SK-MEL-5 (cell line): ENCODE measurements at places on chromosomes 7 and 10. TPM values are rescaled to one million over a fixed set of nuclear protein-coding genes. Genes with fewer than 3 reads are reported as not detected.
A peak's percentile ranks its signal among the peaks of the same experiment; 100 is the strongest.

DNA sequence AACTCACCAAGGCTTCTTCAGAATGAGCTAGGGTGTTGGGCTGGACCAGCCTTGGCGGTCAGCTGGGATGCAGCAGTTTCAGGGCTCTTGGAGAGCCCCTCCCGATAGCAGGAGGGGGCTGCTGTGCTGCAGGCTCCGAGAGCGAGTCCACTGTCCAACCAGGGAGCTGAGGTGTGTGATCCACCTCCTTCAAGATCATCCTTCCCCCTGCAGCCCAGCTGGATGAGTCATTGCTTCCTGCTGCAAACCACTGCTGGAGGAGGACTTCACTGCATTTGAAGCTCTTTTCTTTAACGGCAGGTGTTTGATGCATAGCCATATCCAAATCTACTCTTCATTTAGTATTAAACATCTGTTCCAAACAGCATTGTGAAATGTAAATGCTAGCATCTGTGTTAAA lies 54.2 kb upstream of the EBF3 start:
- no peak for DNase-seq

DNA sequence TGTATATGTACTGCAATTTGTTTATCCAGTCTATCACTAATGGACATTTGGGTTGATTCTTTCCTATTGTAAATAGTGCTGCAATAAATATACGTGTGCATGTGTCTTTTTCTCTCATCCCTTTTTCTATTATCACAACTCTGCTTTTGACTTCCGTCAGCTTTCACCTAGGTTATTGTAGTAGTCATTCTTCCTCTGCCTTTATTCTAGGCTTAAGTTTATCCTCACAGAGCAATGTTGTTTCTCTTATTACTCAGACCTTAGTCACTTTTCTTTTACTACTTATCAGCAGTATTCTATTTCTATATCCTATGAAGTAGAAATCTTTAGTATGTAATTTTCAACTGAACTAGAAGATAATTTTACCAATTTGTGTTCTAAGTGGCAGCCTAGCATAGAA lies 175.3 kb upstream of the SEMA3E start:
- DNase-seq, result no peak

DNA sequence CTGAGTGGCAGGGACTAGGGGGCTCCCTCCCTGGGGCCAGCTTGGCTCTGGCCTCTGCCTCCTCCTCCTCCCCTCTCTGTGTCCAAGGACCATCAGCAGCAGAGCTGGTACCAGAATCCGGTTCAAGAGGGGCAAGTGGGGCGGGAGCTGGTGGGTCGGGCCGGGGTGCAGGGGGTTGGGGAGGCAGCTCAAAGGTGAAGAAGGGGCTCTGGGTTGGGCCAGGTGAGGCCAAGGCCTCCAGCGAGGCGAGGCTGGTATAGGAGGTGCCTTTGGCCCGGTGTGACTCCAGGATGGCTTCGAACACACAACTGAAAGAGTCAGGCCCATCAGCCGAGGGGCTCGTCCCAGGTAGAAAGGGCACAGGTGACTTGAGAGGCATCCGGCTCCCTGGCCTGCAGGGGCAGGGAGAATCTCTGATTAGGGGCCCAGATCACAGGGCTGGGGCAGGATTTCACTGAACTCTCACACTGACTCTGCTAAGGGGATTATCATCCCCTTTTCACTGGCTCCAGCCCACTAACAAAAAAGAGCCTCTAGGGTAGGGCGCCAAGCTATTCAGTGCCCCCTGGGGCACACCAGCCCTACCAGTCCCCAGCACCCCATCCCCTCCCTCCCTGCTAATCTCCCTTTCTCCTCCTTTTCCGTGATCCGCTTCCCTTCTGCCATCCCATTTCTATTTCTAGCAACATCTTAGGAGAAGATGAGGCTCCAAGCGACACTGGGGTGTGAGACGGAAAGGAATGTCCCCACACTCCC lies 4.6 kb downstream of the PSD start:
- DNase-seq, result no peak

DNA sequence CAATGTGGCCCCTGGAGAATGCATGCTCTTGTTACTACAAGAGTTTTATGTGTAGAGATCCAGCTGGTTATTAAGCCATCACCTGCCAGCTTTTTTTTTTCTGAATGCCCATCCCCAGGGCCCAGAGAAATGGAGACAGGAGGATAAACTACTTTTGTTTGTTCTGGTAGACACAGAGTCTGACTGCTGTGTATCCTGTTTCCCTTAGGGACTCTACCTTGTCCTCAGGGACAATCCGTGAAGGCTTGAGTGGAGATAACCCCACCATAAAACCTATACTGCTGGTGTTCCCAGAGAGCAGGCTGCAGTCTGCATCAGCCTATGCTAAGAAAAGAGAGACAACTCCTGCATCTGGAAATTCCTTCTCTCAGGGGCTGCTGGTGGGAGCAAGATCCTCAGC lies at the start of gene OR2A5:
TSS of gene OR2A5 (plus strand) at position 301 of the 400 bp plus-strand sequence. CDS start 1,454 bp downstream, outside the sequence.
- no peak for DNase-seq

DNA sequence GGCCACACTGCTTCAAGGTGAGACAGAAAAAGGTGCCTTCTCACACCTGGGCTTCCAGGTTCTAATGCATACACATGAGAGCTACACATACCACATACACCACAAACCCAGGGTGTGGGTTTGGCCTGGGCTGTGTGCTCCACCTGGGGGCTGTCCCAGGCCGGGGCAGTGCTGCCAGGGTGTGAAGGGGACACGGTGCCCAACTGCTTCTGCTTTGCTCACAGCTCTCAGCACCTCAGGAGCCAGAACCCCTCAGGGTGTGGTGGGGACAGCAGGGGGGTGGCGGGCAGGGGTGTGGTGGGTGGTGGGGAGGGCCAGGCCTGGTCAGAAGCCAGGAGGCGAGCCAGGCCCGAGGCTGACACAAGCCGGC lies 51.1 kb downstream of the TMEM209 start:
- DNase-seq, result no peak

DNA sequence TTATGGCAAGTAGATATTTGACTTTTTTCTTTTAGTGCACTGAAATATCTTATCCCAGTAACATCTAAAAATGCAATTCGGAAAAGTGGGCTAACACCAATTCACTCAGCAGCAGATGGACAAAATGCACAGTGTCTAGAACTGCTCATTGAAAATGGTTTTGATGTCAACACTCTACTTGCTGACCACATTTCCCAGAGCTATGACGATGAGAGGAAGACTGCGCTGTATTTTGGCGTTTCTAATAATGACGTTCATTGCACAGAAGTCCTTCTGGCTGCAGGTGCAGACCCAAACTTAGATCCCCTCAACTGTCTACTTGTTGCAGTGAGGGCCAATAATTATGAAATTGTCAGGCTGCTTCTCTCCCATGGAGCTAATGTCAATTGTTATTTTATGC lies 26.8 kb upstream of the LMOD2 start:
- DNase-seq, result no peak

DNA sequence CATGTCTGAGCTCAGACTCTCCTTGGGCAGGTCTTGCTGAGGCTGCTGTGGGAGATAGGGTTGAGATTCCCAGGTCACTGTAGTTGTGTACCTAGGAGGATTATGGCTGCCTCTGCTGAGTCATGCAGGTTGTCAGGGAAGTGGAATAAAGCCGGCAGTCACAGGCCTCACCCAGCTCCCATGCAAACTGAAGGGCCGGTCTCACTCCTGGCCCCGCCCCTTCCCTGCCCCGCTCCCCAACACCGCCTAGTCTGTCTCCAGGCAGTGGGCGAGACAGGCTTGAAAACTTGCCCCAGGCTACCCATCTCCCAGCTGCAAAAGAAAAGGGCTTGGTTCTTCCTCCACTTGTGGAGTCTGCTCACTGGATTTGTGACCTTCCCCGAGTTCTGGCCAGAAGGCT lies 41.6 kb upstream of the SDHAF3 start:
- peak; percentile 15 for DNase-seq

DNA sequence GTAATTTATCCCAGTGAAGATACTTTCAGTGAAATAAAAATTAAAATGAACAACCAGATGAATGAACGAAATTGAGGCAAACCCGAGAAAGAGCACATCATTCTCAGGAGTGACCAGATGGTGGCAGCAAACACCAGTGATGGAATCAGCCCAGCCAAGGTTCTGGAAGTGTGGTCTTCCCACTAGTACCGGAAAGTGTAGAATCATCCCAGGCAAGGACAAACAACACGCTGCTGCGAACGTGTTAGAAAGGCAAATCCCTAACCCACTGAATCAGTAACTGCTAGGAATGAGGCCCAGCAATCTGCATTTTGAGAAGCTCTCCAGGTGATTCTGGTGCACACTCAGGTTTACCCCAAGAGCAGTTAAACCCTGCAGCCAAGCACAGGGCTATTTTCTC lies 15.5 kb upstream of the SLC18A3 start:
- peak; percentile 72 for DNase-seq

GRCh38 chr7:143015084-143015483 lies 11.8 kb downstream of the OR9A2 start:
- no peak for DNase-seq

DNA sequence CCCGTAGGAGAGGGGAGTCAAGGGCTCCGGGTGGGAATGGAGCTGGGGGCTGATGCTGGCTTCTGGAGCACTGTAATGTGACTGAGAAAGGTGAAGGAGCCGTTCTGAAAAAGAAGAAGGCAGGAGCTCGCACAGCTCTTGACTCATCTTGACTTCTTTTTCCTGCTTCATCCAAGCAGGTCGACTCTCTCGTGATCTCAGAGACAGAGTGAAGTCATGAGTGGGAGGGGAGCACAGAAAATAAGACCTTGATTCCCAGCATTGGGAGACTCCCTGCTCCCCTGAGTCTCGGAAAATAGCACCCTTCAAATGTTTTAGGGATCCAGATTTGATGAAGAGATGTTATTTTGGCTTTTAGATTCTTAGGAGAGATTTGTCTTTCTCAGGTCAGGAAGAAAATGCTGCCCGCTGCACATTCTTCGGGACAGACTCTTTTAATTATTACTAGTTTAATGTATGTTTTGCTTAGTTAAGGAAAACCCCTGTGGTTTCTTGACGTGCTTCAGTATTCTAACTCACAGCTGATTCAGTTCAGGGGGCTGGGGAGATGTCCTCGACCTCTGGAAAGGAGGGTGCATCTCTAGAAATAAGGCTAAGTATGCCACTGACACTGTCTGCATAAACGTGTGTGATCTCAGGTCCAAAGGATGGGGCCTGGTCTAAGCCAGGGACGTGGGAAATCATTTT lies 34.1 kb downstream of the EGFR start:
- no peak for DNase-seq

DNA sequence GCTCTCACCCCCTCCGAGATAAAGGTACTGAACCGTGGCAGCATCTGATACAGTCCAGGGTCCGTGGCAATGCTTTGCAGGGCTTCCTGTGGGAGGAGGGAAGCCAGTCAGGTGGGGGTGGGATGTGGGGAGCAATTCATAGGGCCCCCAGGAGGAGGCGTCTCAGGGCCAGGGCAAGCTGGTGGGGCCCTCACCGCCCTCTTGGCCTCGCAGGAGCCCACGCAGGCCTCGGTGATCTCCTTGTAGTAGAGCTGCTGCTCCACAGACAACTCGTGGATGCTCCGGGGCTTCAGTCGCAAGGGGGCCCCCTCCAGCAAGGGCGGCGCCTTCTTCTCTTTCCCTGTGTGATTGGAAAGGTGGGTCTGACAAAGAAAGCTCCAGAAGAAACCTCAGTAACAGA lies 7.2 kb downstream of the TAF6 start:
- DNase-seq, result no peak

DNA sequence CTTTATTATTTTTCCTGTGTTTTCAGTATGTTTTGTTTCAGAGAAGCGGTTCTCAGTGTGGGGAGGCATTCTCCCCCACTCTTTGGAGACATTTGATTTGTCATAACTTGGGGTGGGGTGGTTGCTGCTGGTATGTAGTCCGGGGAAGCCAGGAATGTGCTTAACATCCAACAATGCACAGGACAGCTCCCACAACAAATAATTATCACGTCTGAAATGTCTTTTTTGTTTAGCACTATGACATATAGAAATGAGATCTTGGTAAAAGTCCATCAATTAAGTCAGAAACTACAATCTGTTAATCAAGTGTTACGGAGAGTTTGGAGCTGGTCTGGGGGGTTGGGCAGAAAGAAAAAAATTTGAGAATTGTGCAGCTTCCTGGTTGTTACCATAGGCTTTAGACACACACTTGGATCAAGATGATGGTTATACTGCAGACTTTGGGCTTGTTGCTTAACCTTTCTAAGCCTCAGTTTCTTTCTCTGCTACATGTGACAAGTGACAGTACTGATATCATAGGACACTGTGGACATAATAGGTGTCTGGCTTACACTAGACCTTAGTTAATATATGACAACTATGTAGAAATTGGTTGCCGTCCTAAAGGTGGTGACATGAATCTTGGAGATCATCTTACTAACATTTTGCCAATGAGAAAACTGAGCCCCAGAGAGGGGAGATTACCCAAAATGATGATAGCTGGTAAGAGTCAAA lies 113.7 kb downstream of the LRMDA start:
- DNase-seq, result no peak

DNA sequence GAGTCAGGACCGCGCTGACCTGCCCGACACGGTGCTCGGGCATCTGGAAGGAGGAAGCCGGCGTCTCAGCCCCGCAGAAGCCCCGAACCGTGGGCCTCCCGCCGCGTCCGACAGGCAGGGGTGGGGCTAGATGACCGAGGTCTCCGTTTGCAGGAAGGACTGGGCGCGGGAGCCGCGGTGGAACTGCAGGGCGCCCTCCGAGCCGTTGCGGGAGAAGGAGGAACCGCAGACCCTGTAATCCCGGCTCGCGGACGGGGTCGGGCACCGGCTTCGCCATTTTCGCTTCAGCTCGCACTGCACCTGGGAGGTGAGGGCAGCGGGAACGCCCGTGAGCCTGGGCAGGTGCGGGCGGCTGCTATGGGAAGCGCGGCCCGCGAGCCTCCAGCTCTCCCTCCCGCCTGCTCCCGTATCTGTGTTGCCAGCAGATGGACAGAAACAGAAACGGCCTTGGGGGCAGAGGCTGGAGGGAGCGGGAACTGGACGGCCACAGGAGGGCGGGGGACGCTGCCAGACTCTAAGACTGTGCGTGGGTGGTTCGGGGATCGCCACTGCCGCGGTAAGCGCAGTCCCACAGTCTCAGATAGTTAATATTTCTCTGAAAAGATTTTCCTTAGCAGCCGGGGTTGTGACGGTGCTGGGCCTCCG lies 114.1 kb downstream of the VIPR2 start:
- DNase-seq, result no peak

GRCh38 chr10:24463611-24464426 lies 254.9 kb downstream of the KIAA1217 start:
- DNase-seq, result peak; percentile 14

GRCh38 chr10:89481662-89482061 lies 53.7 kb downstream of the SLC16A12 start:
- peak; percentile 4 for DNase-seq

GRCh38 chr7:129786825-129787563 lies 165.8 kb downstream of the UBE2H start:
- no peak for DNase-seq

VGF gene
- total RNA-seq, result 848 and 983 TPM in 2 replicates

OR2A12 gene
- not detected in 2 replicates for total RNA-seq

NRG3 gene
- total RNA-seq, result 4.1 and 4.6 TPM in 2 replicates

SLC39A12 gene
- total RNA-seq, result 0.05 TPM in 1 of 2 replicates, not detected in the other

SPDYE1 gene
- not detected in 2 replicates for total RNA-seq

HGF gene
- total RNA-seq, result 0.11 and 0.27 TPM in 2 replicates

SEMA3E gene
- total RNA-seq, result 4.1 and 6.8 TPM in 2 replicates

GDF2 gene
- total RNA-seq, result not detected in 2 replicates

TIAL1 gene
- 25.1 and 28.4 TPM in 2 replicates for total RNA-seq

PKD2L1 gene
- total RNA-seq, result not detected in 2 replicates
